ENCODE measurements at places on chromosomes 2 and 18.

- no peak for DNase-seq
Observed at GRCh38 chr2:227816507-227817294, 3.1 kb downstream of the CCL20 start.

GRCh38 chr18:49839012-49839411 lies 25.7 kb upstream of the ACAA2 start:
- no peak for DNase-seq

DNA sequence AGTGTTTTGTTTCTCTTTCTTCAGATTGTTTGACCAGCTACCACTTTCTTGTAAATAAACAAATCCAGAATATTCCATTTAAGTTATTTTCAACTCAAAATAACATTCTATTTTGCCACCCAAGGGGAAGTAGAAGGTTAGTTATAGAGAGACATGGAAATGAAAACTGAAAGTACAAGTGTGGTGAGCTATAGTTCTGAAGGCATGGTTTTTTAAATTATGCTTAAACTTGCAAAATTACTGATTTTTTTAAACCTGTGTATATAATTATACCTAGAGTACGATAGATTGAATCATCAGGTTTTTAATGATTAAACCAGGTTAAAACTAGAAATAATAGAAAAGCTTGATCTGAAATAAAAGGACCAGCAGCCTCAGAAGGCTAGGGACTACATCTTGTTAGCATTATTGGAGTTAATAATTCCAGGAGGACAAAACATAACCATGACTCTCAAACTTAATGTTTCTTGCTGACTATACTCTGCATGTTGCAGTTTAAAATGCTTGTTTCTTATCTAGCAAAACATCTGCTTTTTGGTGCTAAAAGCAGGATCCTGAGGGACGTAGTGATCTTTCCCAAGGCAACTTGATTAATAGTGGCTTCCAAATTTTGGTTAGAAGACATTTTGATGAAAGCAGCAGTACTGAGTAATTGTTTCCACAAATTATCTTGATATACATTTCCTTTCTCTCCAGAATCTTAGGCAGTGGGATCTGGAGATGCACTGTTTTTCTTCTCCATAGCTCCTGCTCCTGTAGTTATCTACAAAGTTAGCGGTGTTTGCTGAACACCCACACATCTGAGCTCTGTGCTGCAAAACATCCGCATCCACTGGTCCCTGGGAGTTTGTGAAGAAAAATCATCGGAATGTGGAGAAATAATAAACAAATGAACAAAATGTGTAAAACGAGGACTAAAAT lies 327.2 kb upstream of the PKDCC start:
- DNase-seq, result no peak

DNA sequence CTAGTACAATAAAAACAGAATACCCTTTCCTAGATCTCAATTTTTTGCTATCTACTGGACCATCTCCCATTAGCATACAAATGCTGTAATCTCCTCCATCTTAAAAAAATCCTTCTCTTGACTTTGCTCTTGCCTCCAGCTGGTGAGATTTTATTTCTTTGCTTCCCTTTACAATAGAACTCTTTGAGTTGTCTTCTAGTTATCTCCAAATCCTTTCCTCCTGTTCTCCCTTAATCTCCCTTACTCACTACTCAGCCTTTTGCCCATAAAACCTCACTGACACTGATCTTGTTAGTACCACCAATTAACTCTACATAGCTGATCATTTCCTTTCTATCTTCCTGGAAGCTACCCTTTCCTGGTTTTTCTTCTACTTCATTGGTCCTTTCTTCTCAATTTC lies 63.5 kb upstream of the FRZB start:
- no peak for DNase-seq

GRCh38 chr18:73646196-73646595 lies 501.4 kb downstream of the FBXO15 start:
- no peak for DNase-seq

GRCh38 chr2:72153924-72154323 lies 6.3 kb upstream of the CYP26B1 start:
- DNase-seq, result no peak

GRCh38 chr2:134154246-134154645 lies 99.6 kb upstream of the MGAT5 start:
- DNase-seq, result peak; percentile 20
